BJ (cell line): ENCODE measurements at places on chromosomes 1 and 21. TPM values are rescaled to one million over a fixed set of nuclear protein-coding genes. Genes with fewer than 3 reads are reported as not detected.

DNA sequence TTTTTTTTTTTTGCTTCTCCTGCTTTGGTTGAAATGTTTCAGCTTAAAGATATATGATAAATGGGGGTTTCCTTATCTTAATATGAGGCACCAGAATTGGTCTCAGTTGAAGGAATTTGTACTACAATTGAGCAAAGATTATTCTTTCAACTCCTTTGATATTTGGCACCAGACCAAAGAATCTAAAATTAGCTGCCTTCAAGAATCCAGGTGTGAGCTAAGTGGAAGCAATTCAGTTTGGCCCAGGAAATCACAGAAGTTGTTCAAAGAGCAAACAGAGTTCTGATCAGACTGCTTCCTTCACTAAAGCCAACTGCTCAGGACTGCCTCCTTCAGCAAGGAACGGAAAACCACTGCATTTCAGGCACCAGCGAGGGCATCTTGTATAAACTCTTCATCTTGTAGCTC is 68.3 kb upstream of the BCAR3 start:
- DNase-seq: no peak

DNA sequence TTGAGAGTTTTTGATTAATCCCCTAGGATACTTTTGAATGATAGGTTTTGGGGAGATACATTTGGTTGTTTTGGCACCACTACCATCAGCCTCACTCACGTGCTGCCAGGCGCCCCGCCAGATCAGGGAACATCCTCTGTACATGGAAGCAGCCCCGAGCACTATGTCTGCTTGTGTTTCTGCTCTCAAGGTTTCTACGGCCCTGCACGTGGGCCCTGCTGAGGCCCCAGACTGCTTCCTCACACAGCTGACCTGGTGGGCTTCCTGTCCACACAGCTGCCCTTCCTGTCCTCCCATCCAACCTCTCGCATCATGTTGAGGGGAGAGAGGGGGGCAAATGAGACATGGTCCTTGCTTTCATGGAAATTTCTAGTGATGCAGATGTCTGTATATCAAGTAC is 20.0 kb downstream of the ADARB1 start:
- no peak for DNase-seq

The FOXO6 gene
- polyA plus RNA-seq: 0.02 TPM in 1 of 2 replicates, not detected in the other

The CNR2 gene
- not detected in 2 replicates for polyA plus RNA-seq

DNA sequence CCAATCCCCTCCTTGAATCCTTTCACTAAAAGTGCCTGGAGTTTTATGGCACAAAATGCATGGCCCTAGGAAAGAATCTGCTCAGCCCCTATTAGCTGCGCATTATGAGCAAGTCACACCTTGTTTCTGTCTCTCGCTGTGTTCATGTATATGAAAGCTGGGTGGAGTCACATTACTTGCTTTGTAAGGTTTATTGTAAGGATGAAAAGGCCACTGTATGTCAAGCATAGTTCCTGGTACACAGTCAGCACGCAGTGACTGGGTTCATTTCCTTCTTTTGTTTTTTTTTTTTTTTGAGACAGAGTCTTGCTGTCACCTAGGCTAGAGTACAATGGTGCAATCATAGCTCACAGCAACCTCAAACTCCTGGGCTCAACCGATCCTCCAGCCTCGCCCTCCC is 6.7 kb upstream of the SLC9A1 start:
- DNase-seq: no peak

- DNase-seq: no peak
Measured at GRCh38 chr1:37602750-37603694, 7.3 kb upstream of the GNL2 start.

GRCh38 chr21:41662161-41662560 is 104.7 kb downstream of the RIPK4 start:
- DNase-seq: no peak
